Inflammatory macrophage treated with lipopolysaccharide for 1 hour (primary cell): ENCODE measurements at places on chromosomes 16 and 17.
A peak's percentile ranks its signal among the peaks of the same experiment; 100 is the strongest.

DNA sequence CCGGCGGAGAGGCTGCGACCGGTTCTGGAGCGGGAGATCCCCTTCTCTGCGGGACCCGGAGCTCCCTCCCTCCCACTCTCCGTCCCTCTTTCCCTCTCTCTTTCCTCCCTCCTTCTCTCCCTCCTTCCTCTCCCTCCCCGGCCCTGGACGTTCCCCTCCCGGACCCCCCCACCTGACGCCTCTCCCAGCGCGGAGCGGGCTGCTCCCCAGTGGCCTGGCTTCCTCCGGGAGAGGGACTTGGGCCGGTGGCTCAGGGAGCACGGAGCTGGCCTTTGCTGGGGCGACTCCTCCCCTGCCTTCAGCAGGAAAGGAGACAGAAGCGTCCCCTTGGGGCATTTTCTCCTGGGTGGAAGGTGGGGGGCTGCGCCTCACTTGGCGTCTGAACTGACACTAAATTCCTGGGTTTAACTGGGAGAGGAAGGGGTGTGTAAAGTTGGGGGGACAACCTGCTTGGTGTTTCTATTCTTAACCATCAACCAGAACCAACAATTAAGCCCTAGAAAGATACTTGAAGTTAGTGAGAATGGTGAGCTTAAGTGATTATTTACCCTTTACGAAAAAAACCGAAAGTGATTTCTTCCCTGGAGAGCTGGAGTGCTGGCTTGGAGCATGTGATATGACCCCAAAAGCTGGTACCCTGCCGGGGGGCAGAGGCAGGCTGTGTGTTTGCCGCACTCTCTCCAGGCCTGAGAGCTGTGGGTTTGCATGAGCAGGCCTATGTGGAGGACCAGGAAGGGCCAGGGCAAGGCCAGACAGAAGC lies 775 bp downstream of the SPIRE2 start:
- DNase-seq, result no peak

- no peak for DNase-seq
These were observed 58.8 kb downstream of the RPTOR start for GRCh38 chr17:80603396-80603795.

- no peak for DNase-seq
These were observed 10.8 kb downstream of the SLC22A31 start for GRCh38 chr16:89189358-89190025.

- DNase-seq, result no peak
These were observed 808.3 kb upstream of the EEF2KMT start for GRCh38 chr16:5905935-5906334.

DNA sequence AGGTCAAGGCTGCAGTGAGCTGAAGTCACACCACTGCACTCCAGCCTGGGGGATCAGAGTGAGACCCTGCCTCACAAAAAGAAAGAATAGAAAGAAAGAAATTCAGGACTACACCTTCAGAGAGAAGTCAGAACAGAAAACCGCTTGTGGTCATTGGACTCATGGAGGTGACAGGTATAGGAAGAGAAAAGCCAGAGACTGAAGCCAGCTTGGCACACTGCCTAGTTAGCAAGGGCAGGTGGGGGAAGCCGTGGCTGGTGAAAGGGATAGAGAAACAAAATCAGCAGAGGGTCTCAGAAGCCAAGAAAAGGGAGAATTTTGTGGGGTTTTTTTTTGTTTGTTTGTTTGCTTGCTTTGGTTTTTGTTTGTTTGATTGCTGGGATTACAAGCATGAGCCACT lies 32.9 kb upstream of the SKAP1 start:
- DNase-seq, result no peak

GRCh38 chr17:12922120-12922519 lies 95.7 kb downstream of the ELAC2 start:
- no peak for DNase-seq

DNA sequence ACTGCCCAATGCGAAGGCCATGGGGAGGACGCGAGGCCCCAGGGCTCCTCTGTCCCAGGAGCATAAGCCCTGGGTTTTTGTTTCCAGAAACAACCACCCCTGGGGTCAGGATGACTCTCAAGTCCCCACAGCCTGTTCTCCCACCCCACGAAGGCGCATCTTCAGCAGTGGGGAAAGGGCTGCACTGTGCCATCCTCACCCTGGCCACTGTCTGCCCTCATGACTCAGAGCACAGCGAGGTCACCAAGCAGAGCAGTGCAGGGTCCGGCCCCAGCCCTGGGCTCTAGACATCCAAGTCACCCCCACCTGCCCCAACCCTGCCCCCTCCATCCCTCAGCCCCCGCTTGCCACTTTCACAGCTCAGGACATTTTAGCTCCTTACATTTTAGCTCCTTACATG lies 22.7 kb upstream of the KSR1 start:
- DNase-seq, result no peak

DNA sequence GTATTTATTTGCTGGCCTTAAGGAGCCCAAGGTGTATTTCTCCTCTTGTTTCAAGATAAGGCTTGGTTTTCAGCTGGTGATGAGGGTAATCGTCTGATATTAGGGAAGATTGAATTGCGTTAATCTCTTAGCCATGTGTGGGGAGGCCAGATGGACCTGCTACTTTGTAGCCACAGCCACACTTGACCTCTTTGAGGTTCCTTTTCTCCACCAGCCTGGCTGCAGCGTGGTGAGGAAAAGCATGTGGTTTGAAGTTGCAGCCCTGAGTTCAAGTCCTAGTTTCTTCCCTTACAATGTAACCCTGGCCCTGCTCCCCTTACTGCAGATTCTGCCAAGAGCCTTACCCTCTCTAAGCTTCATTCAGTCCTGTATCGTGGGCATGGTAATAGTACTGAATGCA lies 3.1 kb downstream of the MINK1 start:
- no peak for DNase-seq

DNA sequence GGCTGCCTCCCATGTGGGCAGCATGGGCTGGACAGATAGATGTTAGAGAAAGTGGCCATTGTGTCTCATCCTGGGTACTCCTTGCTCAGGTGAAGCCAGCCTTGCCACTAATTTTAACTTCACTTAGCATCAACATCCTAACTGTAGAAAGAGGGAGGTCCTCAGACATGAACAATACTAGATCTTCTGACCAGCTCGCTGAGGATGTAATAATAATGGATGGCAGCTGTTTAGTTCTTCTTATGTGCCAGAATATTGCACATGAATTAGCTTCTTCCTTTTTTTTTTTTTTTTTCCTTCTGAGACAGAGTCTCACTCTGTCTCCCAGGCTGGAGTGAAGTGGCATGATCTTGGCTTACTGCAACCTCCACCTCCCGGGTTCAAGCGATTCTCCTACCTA lies 232.4 kb downstream of the CCDC182 start:
- DNase-seq, result no peak

- DNase-seq, result no peak
These were observed 13.0 kb upstream of the SALL1 start for GRCh38 chr16:51163894-51164566.

GRCh38 chr17:75897160-75898019 lies 639 bp upstream of the TRIM65 start:
- no peak for DNase-seq

GRCh38 chr16:57255686-57256415 lies 10.8 kb downstream of the ARL2BP start:
- DNase-seq, result no peak

- no peak for DNase-seq
These were observed 24.0 kb upstream of the DOK4 start for GRCh38 chr16:57510016-57510871.

- DNase-seq, result peak; percentile 31
These were observed 13.1 kb downstream of the LYRM9 start for GRCh38 chr17:27879987-27880608.

DNA sequence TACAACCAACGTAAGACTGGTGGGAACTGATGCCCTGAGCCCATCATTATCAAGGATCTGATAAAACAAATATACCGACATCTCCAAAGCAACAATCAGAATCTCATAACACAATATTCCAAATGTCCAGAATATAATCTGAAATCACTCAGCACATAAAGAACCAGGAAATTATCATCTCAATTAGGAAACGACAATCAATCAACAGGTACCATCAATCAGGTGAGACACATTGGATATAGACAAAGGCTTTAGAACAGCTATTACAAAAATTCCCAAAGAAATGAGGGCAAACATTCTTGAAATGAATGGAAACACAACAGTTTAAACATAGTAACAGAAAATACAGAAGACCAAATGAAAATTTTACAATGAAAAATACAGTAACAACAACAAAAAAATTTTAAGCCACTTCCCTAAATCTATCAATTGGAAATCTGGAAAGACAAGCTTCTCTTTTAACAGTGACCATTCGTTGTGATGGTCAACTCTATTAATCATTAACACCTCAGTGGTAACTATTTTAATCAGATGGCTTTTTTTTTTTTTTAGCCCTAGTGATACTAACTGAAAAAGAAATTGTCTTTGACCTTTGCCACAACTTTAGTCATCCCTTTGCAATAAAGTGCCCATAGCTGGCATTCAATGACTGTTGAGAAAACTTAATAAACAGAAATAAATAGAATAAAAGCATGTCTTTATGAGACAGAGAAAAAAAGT lies 70.4 kb downstream of the USP32 start:
- no peak for DNase-seq

- peak; percentile 45 for DNase-seq
These were observed 15.4 kb downstream of the GPT2 start for GRCh38 chr16:46899443-46900143.

- no peak for DNase-seq
These were observed 228.8 kb upstream of the EEF2KMT start for GRCh38 chr16:5326395-5326794.
